ENCODE measurements at places on chromosomes 5 and 9. TPM values are rescaled to one million over a fixed set of nuclear protein-coding genes. Genes with fewer than 3 reads are reported as not detected.

FOXD4L3 gene
- not detected for total RNA-seq

NEURL1B gene
- 18.8 TPM for total RNA-seq

ZBED3 gene
- total RNA-seq: 1.2 TPM

GLRA1 gene
- total RNA-seq: not detected

C9orf50 gene
- not detected for total RNA-seq

EPB41L4A gene
- total RNA-seq: 2.8 TPM

TSSK1B gene
- not detected for total RNA-seq

FSTL4 gene
- total RNA-seq: 0.18 TPM

PLCXD3 gene
- 0.49 TPM for total RNA-seq

MARVELD2 gene
- 0.22 TPM for total RNA-seq

CEL gene
- total RNA-seq: not detected

POU5F2 gene
- 0.03 TPM for total RNA-seq

FAM193B gene
- 15.9 TPM for total RNA-seq

SLC34A1 gene
- not detected for total RNA-seq

STKLD1 gene
- 1.4 TPM for total RNA-seq

SMC2 gene
- total RNA-seq: 3.8 TPM

NUTM2F gene
- total RNA-seq: not detected

SLCO4C1 gene
- not detected for total RNA-seq

HRH2 gene
- 1.0 TPM for total RNA-seq

CCNO gene
- total RNA-seq: not detected

TNC gene
- not detected for total RNA-seq

TERT gene
- total RNA-seq: not detected

ASS1 gene
- 78.0 TPM for total RNA-seq

TAF11L8 gene
- not detected for total RNA-seq

TAF1L gene
- total RNA-seq: not detected

NEUROG1 gene
- total RNA-seq: not detected

GGTA1 gene
- total RNA-seq: 11.7 TPM

GADD45G gene
- 121 TPM for total RNA-seq

PCDHGA9 gene
- total RNA-seq: 4.0 TPM

ZNF483 gene
- total RNA-seq: 0.27 TPM

KCNV2 gene
- not detected for total RNA-seq

SARDH gene
- 0.39 TPM for total RNA-seq

PLAC8L1 gene
- total RNA-seq: not detected

Measured in gastrocnemius medialis (tissue), 4 donors.